ENCODE measurements at places on chromosomes 1 and 21.
A peak's percentile ranks its signal among the peaks of the same experiment; 100 is the strongest.

GRCh38 chr1:228156941-228157728, 7.4 kb downstream of the GJC2 start:
- DNase-seq, result no peak

DNA sequence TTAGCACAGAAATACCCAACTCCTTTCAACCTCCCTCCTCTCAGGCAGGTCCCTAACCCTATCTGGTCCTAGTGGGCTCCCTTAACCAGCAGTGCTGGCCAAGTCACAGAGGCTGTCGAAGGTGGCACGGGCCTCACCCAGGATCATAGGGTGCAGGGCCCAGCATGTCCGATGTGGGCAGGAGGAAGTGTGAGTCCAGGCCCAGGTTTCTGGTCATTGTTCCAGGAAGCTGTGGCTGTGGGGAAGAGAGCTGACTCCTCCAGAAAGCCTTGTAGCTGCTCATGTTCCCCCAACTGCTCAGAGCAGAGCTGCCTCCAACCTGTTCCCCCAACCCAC, 2.4 kb downstream of the CCDC17 start:
- DNase-seq, result no peak

DNA sequence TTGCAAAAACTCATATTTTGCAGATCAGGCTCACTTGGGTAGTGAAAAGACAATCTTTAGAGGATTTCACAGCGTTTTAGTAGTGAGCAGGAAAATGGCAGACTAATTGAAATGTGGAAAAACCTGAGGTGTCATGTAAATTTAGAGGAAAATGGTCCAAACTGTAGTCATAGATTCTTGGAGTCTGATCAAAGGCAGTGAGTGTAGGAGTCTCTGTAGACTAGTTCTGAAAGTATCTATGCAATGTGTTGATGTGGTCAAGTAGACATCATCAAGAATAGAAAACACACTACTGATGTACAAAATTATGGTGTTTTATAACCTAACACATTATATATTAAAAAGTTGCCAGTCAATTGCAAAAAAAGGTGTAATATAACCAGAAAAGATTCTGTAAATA, 143.2 kb upstream of the C1orf105 start:
- no peak for DNase-seq

- DNase-seq, result no peak
Measured at GRCh38 chr21:43328958-43329691, 97.8 kb downstream of the SIK1 start.

DNA sequence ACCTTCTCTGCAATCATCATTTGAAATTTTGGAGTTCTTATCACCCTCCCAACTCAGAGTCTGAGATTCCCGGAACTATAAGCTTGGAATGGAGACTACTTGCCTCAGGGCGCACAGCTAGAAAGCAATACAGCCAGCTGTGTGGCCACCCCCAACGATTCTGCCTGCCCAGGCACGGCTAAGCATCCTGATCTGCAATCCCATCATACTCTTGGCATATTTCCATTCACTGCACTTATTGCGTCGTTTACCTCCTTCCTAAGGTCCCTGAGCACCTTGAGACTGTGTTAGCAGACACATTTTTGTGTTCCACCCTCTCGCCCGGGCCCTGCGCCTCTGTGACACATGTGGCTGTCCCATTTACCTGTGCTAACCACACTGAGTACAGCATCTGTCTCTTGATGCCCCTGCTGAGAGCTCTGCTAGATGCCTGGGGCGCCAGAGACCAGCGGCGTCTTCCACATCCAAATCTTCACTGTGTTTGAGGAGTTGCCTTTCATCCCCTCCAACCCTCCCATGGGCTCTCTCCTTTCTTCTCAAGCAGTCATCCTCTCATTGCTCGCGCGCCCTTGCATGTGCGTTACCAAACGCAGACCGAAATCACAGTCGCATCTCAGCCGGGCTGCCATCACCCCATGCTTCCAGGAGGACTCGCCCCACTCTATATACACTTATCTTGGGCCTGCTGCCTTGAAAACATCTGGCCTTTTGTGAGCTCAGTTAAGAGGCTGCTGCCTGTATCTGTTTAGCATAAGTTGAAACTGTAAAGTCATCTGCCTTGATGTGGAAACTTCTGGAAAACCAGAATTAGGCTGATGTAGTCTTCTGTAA, 3.5 kb upstream of the CLDN19 start:
- DNase-seq, result no peak

DNA sequence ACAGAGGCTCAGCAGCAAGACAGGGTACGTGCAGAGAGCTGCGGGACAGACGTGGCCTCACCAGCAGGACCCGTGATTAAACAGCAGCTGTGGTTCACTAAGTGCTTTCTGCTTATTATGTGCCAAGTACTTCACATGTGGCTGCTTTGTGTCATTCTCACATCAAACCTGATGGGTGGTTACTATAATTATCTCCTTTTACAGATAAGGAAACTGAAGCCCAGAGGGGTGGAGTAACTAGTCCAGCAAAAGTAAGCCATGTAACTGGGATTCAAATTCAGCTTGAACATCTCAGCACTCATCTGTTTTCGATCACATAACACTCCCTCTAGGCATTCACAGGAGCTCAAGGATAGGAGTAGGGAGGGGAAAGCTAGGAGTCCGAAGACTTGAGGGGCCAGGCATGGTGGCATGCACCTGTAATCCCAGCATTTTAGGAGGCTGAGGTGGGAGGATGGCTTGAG, 50.8 kb upstream of the CLIC4 start:
- DNase-seq, result no peak

DNA sequence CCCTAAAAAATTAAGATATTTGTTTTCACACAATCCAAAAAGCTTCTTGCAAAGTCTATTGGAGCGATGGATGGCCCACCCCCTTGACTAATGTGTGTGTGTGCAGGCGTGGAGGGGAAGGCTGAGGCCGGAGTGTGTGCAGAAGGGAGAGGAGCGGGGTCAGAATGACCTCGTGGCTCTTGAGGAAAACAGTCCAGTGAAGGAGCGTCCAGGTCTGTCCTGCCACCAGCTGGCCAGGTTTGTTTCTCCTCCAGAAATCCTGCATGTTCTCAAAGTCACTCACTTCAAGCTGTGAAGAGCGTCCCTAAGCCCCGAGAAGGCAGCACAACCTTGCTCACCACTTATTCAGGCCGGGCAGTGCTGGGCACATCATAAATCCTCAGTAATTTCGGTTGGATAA, 69.5 kb upstream of the SSX2IP start:
- no peak for DNase-seq

DNA sequence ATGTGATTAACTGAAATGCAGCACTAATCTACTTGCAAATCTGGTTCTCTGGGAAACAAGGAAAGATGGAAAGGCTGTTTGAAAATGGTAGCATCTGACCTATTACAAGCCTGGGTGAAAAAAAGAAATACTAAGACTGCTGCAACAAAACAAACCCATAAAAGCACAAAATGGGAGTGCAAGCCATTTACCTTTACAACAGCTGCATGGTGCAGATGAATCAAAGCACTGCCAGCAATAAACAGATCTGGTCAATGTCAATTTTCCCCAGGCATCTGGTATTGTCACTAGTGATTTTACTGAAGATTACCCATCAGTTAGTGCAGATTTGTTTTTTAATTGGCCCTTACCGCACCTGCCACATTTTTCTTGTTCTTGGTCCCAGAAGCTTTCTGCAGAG, 1341.7 kb downstream of the PLA2G4A start:
- DNase-seq, result no peak

GRCh38 chr1:156123356-156124196, 9.1 kb downstream of the LMNA start:
- peak; percentile 41 for DNase-seq

- peak; percentile 27 for DNase-seq
Measured at GRCh38 chr1:150613061-150613920, 16.1 kb downstream of the ENSA start.

- DNase-seq, result no peak
Measured at GRCh38 chr1:201319631-201320030, 36.3 kb downstream of the PKP1 start.

- DNase-seq, result peak; percentile 40
Measured at GRCh38 chr1:26378088-26378878, 5.7 kb upstream of the ZNF683 start.

- DNase-seq, result no peak
Measured at GRCh38 chr1:18126616-18127015, 19.0 kb downstream of the IGSF21 start.

GRCh38 chr1:113088972-113089371, 16.0 kb downstream of the LRIG2 start:
- no peak for DNase-seq

GRCh38 chr1:71522721-71523120, 441.9 kb upstream of the ZRANB2 start:
- no peak for DNase-seq

DNA sequence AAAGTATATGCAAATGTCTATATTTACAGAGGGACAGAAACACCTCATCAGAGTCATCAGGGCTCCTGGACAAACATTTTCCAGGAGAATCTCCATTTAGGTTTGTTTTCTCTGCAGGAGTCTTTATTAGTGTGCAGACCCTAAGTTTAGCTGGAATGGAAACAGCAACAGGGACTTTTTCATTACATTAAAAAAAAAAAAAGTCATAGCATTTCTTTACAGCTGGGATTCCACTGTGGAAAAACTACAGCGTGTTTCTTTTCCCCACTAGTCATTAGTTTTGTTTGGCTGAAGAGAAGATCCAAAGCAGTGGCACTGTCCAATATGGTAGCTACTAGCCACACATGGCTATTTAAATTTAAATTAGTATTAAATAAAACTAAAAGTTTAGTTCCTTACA, 49.6 kb downstream of the LHX4 start:
- DNase-seq, result no peak

- DNase-seq, result no peak
Measured at GRCh38 chr1:178023181-178023618, 53.3 kb upstream of the SEC16B start.

Measured in activated naive CD8-positive, alpha-beta T cell treated with anti-CD3 and anti-CD28 coated beads, Interleukin-2, amount 50 U/mL, for 16 hours (primary cell).